Common myeloid progenitor, CD34-positive (primary cell): ENCODE measurements at places on chromosomes 1 and 21.

DNA sequence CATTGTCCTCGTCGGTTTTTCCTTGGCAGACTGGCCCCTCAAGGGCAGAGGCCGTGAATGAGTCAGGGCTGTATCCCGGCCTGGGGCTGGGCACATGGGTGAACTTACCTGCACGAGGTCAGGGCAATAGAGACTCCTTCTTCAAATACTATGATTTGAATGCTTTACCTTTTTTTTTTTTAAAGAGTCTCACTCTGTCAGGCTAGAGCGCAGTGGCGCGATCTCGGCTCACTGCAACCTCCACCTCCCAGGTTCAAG, 5.0 kb downstream of the LAPTM5 start:
- no peak for DNase-seq

- no peak for DNase-seq
Observed at GRCh38 chr1:79726911-79727310, 720.4 kb upstream of the ADGRL4 start.

GRCh38 chr1:86703696-86704457, 499 bp upstream of the SH3GLB1 start:
- no peak for DNase-seq

- no peak for DNase-seq
Observed at GRCh38 chr1:220129479-220130210, 35.7 kb downstream of the IARS2 start.

- peak; percentile 7 for DNase-seq
Observed at GRCh38 chr1:93257889-93258288, 77.4 kb downstream of the CCDC18 start.

DNA sequence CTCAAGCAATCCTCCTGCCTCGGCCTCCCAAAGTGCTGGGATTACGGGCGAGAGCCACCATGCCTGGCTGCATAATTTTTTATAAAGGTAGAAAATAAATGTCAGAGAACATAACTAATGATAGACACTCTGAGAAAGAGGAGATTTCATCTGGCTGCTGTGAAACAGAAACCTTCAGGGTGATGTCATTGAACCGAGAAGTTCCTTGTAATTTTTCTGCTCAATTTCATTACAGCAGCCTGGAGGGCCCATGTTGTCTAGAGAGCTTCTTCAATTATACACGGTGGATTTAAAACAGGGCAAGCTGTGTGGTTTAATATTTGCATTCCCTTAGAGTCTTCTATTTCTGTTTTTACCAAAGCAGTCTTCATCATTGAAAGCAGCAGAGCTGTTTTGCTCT, 64.3 kb upstream of the MORC3 start:
- DNase-seq: no peak

DNA sequence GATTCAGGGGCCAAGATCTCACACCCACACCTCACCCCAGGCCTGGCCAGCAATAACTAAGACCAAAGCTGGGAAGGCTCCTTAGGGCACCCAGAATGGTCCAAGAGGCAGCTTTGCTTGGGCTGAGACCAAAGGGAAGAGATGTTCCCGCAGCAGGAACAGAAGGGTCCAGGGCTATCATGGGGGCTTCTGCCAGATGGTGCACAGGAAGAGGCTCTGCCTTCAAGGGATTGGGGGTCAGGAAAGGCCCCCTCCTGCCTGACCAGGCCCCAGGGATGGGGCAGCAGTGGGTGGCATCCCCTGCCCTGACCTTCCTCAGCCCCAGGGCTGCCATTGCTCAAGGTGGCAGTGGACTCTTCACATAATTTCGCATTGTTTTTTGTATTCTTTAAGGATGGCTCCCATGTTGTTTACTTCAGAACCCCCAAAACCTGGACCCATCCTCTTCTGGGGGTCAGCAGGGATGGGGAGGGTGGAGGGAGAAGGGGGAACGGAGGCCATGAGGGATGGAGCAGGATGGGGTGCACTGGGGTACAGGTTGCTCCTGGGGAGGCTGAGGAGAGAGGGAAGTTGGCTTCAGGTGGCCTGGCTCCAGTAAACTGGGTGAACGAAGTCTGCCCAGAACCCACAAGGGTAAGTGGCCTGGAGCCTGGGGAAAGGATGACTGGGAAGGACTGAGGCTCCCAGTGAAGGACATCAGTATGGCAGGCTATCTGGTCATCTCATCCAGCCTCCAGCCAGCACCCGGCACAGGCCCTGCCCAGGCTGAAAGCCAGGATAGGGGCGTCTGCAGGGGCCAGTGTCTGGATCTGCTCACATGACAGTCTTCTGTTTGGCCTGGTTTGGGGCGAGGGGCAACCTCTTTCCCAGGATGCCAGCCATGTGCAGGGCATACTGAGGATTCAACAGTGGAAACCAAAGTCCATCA, 2.6 kb upstream of the NADK start:
- no peak for DNase-seq
